ENCODE measurements at places on chromosomes 5 and 9.

- DNase-seq = no peak
Measured at GRCh38 chr9:134870746-134871662, 9.6 kb upstream of the FCN2 start.

GRCh38 chr5:81302596-81302995, 1.2 kb downstream of the ZCCHC9 start:
- no peak for DNase-seq

DNA sequence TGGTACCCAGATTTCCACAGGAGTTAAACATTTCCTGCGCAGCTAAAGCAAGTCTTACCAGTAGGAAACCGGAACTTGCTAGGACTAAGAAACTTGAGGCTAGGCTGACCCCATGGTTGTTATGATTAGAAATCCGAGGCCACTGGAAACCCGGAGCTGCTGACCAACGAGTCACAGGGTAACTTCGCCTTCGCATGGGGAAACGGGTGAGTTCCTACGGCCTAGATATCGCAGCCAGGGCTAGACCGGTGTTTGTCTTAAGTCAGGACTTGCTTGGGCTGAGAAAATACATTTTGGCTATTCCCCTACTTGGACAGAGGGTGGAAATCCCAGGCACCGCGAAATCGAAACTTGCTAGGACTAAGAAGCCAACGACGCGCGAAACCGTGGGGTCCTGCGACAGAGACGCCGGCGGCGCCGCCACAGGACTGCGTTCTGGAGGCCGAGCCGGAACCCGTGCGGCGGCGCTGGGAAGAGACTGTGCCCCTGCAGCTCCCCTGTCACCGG, 1.6 kb upstream of the ANXA2R start:
- DNase-seq = peak; percentile 85

- no peak for DNase-seq
Measured at GRCh38 chr9:12964271-12964670, 189.5 kb downstream of the LURAP1L start.

DNA sequence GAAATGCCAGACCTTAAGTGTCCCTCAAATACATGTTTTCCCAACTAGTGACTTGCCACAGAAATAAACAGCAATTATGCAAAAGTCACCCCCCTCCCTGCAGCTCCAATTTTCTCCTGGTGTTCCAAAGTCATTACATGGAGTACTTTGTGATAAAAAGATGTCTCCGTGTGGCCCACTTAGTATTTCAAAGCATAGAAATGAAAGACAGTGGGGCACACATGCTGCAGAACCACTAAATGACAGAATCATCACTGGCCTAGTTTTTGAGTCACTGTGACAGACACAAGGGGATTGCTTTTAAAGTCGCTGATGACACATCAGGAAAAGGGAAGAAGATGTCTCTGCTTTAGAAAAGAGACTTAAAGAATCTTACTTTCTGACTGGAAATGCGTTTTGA, 323.4 kb downstream of the PSAT1 start:
- DNase-seq = no peak

- DNase-seq = no peak
Measured at GRCh38 chr5:36059571-36060419, 6.9 kb downstream of the UGT3A2 start.
